ENCODE measurements at places on chromosomes 6 and 20.
A peak's percentile ranks its signal among the peaks of the same experiment; 100 is the strongest.

DNA sequence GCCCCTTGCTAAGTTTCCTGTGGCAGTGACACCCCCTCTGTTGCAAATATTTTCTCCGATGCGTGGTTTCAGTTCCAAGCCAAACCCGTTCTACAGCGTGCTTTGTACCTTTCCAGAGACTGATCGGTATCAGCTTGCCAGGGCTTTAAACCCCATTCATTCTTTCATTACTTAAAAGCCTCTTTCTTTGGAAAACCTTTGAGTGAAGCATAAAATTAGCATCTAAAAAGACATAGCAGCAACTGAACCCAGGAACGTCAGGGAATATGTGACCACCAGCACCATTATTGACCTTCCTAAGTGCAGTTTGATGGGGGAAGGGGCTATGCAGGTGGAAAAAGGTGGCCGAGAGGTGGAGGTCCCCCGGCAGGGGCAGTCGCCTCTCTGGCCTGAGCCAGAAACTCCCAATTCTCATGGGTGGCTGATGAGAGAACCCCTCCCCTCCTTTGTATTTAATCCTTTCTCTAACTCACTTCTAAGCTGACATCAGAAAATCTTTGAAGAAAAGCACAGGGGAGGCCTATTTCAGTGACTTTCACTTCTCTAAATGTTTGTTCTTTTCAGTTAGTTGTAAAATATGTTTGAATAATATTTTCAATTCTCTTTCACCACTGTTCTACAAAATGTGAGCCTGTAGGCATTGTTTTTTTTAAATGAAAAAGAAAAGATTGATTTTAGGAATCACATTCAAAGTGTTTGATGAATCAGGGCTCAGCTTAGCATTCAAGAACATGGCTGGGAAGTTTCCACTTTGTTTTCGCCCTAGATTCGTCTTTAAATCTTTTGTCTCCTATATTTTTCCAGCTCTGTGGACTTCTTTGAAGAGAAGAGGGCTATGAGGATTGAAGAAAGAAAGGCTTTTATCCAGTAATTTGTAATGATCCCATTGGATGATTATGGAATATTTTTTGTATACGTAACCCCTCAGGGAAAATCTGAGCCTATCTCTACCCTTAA is 89.2 kb downstream of the RSPH3 start:
- DNase-seq: no peak

- no peak for DNase-seq
Observed at GRCh38 chr6:23529902-23530301, 596.1 kb upstream of the NRSN1 start.

DNA sequence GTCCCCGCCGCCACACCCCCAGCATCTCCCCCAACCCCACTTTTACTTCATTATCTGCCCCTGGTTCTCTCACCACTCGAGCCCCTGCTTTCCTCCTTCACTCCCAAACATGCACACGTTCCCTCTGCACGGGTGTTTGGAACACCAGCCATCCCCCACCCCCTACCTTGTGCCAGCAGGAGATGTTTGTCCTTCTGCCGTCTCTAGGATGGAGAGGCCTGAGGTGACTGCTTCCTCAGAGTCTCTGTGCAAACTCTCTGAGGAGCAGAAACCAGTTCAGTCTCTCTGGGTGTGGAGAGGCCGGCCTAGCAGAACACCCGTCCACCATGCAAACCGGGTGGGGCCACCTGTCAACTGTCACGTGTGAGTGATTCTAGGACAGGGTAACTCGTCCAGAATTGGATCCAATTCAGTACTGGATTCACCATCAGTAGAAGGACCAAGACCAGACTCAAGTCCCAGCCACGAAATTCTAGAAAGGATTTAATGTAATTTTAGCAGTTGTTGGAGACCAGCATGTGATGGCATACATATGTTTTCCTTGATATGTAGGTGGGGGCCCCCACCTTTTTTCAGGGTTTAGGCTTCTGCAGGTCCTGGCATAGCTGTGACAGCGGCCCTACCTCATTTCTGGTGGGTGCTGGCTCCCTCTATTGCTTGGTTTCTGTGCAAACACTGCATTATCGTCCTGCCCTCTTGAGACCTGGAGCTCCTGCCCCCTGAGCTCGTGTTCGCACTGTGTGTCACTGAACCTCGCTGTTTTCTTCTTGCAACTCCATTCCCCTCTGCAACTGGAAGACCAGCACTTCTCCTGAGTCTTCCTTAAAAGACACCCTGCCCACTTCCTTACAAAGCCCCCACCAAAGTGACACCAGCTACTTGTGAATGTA is at the start of gene RAET1E:
Gene RAET1E, minus strand, starts transcription at position 259 of the 890 bp plus-strand sequence. CDS start 7,212 bp downstream, outside the sequence.
- no peak for DNase-seq

- no peak for DNase-seq
Observed at GRCh38 chr6:91299544-91300491, 712.9 kb upstream of the MAP3K7 start.

- DNase-seq: no peak
Observed at GRCh38 chr20:33840759-33841435, 29.7 kb downstream of the CHMP4B start.

- DNase-seq: peak; percentile 21
Observed at GRCh38 chr6:42726485-42727086, 4.2 kb upstream of the PRPH2 start.

DNA sequence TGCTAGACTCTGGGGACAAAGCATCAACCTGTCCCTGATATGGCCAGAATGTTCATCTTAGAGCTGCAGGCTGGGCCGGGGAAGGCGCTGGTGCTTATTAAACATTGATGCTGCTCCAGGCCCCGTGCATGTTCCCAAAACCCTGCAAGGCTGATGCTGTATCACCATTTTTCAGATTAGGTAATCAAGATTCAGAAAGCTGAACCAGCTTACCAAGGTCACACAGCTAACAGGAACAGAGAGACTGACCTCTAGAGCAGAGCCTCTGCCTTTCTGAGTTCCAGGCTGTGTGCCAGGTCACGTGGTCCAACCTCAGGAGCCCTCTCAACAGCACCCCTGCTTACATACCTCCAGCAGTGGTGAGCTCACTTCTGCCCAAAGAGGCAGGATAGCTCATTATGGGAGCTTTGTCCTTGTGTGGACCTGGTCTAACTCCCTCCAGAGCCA is 16.1 kb upstream of the VSTM2L start:
- DNase-seq: no peak

GRCh38 chr6:41538556-41539182 is 7.5 kb upstream of the FOXP4 start:
- no peak for DNase-seq

DNA sequence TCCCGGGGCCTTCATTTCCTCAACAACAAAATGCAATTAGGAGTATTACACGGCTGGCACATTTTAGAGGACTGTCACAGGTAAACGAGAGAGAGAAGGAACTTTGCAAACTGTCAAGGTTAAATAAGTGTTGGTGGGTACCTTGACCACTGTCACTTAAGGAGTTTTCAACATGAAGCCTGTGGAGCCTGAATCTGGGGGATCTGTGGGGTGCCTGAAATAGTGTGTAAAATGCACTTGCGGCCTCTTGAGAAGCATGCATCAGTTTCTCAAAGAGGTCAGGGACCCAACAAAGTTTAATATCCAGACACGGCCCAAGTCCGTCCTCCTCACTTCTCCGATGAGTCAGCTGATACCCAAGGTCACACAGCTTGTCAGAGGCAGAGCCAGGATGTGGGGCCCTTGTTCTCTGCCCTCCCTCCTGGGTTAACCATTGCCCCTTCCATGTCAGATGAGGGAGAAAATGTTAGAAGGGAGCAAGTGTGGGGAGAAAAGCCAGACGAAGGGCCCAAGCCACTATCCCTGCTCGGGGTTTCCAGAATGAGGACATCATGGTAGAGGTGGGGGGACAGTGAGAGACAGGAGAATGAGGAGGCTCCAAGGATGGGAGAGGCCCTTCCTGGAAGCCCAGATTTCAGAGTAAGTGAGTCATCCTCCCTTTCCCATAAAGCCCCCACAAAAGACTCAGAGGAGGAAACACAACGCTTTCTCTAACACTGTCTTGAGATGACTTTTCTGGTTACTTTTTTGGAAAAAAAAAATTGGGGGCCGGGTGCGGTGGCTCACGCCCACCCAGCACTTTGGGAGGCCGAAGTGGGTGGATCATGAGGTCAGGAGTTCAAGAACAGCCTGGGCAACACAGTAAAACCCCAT is 42.2 kb downstream of the C6orf132 start:
- no peak for DNase-seq

DNA sequence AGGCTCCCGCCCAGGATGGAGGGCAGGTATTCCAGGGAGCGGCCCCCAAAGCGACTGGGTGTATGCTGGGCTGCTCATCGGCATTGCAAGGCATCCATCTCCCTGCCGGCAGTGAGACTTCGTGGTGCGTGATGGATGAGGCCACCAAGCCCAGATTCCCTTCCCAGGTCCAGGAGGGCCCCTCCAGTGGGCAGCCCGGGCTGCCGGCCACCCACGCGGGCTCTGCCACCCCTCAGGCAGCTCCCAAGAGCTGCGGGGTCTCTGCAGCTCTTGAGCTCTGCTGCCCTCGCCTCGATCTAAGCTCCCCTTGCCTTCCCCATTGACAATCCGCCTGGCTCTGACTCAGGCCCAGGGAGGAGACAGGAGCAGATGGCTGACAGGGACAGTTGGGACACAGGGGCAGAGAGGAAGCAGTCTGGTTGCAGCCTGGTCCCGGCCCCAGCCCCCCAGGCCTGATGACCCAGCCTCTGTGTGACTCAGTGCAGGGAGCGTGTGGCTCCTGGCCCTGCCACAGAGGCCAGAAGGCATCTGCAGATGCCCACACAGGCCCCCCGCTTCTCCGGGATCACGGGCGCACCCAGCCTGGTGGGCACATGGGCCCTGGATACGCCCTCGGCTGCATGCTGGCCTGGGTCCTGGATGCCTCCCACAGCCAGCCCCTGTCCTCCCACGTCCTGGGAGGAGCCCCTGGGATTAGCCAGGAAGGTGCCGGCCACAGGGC is 33.0 kb downstream of the SLCO4A1 start:
- no peak for DNase-seq

DNA sequence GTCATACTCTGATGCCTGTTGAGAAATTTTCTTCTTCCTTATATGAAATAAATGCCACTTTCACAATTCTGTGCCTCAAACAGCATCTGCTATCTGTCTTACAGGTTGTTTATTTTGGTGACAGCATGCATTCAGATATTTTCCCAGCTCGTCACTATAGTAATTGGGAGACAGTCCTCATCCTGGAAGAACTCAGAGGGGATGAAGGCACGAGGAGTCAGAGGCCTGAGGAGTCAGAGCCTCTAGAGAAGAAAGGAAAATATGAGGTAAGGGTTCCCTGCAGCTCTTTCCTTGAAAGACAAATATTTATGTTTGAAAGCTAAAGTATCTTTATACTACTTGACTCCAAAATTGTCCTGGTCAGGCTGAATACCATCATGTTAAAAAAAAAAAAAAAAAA is 15.8 kb downstream of the TSPYL4 start:
- no peak for DNase-seq

- no peak for DNase-seq
Observed at GRCh38 chr20:33119725-33120720, 40.6 kb downstream of the BPIFB4 start.

DNA sequence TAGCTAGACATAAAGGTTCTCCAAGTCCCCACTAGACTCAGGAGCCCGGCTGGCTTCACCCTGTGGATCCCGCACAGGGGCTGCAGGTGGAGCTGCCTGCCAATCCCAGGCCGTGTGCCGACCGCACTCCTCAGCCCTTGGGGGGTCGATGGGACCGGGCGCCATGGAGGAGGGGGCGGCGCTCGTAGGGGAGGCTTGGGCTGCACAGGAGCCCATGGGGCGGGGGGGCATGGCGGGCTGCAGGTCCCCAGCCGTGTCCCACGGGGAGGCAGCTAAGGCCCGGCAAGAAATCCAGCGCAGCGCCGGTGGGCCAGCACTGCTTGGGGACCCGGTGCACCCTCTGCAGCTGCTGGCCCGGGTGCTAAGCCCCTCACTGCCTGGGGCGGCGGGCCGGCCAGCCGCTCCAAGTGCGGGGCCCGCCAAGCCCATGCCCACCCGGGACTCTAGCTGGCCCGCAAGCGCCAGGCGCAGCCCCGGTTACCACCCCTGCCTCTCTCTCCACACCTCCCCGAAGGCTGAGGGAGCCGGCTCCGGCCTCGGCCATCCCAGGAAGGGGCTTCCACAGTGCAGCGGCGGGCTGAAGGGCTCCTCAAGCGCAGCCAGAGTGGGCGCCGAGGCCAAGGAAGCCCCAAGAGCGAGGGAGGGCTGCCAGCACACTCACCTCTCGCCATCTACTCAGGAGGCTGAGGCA is 26.5 kb upstream of the ID1 start:
- DNase-seq: no peak

DNA sequence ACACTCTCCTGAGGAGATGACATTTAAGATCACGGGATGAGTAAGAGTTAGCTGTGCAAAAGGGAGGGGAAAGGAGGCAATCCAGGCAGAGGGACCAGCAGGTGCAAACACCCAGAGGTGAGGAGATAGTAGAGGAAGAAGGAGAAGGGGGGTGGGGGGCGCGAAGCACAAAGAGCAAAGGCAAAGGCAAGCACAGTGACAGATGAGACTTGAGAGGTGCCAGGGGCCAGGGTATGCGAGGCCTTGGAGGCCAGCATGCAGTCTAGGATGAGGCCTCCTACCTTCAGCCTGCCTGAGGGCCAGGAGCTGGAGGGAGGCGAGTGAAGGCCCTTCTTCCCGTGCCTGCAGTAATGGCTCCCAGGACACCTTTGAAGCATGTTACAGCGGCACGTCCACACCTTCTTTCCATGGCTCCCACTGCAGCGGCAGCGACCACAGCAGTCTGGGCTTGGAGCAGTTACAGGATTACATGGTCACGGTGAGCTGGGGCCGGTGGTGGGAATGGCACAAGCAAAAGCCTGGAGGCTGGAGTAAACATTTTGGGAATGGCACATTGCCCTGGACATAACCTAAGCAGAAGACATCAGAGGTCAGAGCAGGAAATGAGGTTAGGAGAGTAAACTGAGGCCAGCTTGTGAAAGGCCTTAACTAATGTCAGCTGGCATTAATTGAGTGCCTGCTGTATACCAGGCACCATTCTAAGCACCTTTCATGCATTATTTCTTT is 18.6 kb downstream of the CCM2L start:
- no peak for DNase-seq

DNA sequence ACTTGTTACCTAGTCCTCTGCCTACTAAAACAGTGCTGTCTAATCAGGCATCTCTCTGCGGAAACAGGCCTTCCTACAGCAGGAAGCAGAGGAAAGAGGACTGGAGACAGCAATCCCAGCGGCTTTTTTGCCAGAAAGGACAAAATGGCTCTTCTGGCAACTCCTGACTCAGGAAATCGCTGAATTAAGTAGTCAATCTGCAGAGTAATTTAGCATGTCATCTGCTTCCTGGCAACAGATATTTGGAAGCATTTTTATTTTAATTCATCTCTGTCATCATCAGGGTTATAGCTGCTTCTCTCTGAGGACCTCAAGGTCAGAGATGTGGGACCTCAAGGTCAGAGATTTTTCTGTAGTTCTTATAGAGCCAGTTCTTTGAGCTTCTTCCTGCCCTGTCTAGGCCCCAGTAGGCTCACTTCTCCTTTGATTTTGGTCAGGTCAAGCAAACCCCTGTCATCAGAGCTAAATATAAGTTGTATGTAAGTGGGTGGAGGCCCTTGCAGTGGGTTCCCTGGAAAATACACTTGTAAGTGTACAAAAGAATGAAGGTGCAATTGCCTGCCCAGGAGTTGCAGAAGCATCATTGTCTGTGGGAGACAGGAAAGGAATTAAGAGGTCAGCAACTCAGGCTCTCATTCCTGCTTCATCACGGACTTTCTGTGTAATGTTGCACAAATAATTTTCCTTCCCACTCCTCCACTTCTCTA is 229.4 kb downstream of the ALDH8A1 start:
- no peak for DNase-seq
